ENCODE measurements at places on chromosomes 1 and 21.

- no peak for DNase-seq
Observed at GRCh38 chr1:241808265-241808664, 39.7 kb upstream of the EXO1 start.

GRCh38 chr1:181206979-181207790, 118.7 kb downstream of the IER5 start:
- DNase-seq: no peak

DNA sequence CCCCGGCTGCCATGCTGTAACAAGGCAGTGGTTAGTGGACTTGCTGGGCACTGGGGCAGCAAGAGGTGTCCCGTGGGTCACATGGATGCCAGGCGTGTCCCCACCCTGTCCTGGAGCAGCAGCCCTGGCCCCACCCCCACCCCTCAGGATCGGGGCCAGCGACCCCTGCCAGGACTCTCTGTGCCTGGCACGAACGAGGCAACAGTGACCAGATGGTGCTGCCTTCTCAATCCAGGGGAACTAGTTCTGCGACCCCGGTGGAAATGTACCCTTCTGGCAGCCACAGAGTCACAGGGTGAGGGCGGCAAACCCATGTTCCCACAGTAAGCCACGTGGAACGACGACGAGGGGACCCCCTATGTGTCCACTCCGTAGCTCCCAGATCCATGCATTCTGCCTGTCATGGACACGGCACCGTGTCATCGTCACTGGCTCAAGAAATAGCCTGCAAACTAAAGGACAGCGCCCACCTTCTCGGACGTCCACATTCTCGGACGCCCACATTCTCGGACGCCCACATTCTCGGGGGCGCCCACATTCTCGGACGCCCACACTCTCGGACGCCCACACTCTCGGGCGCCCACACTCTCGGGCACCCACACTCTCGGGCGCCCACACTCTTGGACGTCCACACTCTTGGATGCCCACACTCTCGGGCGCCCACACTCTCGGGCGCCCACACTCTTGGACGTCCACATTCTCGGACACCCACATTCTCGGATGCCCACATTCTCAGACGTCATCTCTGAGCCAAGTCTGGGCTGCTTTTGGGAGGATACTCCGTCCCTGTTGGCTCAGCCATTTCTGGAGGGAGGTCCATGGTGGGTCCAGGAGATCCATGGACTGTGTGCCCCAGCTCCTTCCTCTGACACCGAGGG, 19.6 kb upstream of the ACTRT2 start:
- DNase-seq: no peak

- no peak for DNase-seq
Observed at GRCh38 chr21:36553406-36553805, 73.5 kb upstream of the CLDN14 start.

DNA sequence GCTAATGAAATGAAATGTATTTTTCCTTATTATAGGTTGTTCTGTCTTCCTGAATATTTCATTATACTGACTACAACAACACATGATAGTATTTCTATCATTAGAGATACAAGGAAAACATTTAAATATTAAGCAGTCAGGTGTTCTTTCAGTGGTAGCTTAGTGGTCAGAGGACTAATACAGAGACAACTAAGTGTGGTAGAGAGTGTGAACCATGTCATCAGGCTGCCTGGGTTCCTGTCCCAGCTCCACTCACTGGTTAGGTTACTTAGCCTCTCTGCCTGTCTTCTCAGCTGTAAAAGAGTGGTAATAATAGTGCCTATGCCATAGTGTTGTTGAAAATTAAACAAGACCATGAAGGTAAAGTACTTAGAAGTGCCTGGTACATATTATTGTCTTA, 3.9 kb downstream of the UAP1 start:
- DNase-seq: no peak

Data from activated CD4-positive, CD25-positive, alpha-beta regulatory T cell (primary cell).